ENCODE measurements at places on chromosomes 2 and 18.
A peak's percentile ranks its signal among the peaks of the same experiment; 100 is the strongest.

GRCh38 chr18:63216516-63217311 lies 102.9 kb downstream of the BCL2 start:
- no peak for DNase-seq

- no peak for DNase-seq
These were observed 95.6 kb upstream of the LHCGR start for GRCh38 chr2:48851161-48851560.

- no peak for DNase-seq
These were observed 62.6 kb upstream of the ZC3H15 start for GRCh38 chr2:186423481-186423880.

DNA sequence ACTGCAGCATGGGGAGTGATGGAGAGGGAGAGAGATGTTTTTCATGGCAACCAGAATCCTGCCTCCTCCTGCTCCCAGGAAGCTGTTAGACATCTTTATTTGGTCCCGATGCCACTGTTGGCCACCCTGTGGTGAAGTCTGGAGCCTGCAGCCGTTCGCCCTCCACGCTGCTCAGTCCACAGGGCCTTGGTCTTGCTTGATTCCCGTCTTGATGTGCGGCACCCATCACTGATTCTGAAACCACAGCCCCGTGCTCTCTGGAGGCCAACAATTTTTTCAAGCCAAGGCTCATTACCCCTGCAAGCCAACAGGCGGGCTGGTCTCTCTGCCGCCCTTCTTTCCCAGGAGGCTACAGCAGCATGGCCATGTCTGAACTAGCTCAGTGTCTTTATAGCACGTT lies 24.5 kb downstream of the SIGLEC15 start:
- DNase-seq: no peak

DNA sequence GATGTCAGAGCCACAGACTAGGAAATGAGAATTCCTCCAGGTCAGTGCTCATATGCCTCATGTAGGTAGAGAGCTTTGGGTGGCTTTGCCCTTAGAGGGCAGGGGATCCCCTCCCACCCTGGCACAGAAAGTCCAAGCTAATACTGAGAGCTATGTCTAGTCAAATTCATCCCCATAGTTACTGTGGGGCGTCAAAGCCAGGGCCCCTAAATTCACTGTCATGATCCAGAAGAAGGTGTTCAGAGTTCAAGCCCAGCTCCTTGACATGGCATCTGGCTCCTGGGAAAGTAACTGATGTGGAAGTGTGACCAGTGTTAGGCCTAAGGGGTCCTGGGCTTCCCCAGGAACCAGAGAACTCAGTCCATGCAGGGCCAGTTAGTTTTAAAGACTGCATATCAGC lies 1.8 kb downstream of the THNSL2 start:
- DNase-seq: no peak

GRCh38 chr2:7857904-7858303 lies 824.0 kb upstream of the ID2 start:
- no peak for DNase-seq

GRCh38 chr2:41950666-41950960 lies 97.2 kb upstream of the PKDCC start:
- DNase-seq: no peak

- DNase-seq: no peak
These were observed 179.0 kb downstream of the TRABD2A start for GRCh38 chr2:84701880-84702279.

DNA sequence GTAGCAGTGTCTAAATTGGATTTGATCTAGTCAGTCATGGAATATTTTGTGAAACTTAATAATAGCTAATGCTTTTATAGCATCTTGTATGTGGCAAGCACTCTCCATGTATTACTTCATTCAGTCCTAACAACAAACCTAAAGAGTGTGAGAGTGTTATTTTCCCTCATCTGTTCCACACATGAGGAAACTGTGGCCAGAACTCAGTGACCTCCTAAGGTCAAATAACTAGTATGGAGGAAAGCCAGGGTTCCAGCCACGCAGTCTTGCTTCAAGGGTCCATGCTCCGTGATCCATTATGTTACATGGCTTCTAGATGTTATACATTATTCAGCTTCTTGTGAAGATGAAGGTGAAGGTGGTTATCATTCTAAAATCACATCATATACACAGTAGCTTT lies 45.5 kb downstream of the TWSG1 start:
- no peak for DNase-seq

DNA sequence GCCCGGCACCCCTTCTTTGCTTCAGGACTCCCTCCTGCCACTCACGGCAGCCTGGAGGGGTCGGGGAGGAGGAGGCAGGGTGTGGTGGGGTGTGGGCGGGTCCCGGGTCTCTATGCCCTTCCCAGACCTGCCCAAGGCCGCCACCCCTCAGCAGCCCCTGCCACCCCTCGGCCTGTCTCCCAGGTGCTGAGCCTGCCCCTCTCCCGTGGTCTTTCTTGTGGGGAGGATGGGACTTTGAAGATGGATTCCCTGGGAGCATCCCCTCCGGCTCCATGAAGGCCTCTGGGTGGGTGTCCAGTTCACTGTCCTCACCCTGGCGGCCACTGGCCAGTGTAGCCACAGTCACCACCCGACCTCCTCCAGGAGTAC lies 23.2 kb downstream of the KCNIP3 start:
- no peak for DNase-seq

GRCh38 chr2:66080127-66080526 lies 354.8 kb upstream of the MEIS1 start:
- DNase-seq: peak; percentile 40

- no peak for DNase-seq
These were observed 72.6 kb downstream of the ZNF532 start for GRCh38 chr18:58937071-58937886.

GRCh38 chr18:52679354-52679753 lies 339.4 kb downstream of the DCC start:
- no peak for DNase-seq

- no peak for DNase-seq
These were observed 45.4 kb downstream of the SETBP1 start for GRCh38 chr18:44726059-44726421.

- DNase-seq: no peak
These were observed 301.6 kb downstream of the STK39 start for GRCh38 chr2:167945660-167946368.

GRCh38 chr2:168363347-168364092 lies 92.6 kb upstream of the CERS6 start:
- DNase-seq: no peak

- no peak for DNase-seq
These were observed 129.7 kb upstream of the SIX2 start for GRCh38 chr2:45138904-45139303.

GRCh38 chr2:24860631-24861030 lies 59.4 kb downstream of the ADCY3 start:
- DNase-seq: no peak

DNA sequence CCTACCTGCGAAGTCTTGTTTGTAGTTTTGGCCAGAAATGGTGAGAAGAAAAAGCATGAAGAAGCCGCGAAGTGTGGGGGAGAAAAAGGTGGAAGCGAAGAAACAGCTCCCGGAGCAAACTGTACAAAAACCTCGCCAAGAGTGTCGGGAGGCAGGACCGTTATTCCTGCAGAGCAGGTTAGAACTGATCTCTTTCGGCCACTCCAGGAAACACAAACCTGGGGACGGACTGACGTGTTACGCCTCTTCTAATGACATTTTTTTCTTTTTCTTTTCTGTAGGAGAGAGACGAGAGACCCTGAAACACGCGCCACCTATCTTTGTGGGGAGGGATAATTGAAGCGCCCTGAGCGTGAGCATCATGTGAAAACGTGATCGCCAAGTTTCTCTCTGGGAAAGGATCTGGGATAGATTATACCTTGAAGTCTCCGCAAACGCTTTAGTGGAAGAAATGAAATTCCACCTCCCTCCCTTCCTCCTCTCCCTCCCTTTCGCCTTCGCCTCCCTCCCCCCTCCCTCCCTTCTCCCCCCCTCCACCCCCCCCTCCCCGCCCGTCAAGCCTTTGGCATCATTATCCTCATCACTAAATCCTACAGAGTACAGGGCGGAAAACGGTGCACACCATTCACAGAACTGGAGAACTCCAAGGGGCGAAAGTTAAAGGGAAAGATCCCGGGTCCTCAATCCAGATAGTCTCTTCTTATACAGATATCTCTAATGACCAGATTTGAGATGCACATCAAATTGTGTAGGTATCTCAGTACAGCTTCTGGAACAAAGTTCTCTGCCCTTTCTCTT lies at the start of gene ZEB2:
TSS of gene ZEB2 (minus strand) at position 186 of the 798 bp plus-strand sequence. CDS start 2,769 bp downstream, outside the sequence.
- no peak for DNase-seq

- DNase-seq: no peak
These were observed 269.3 kb upstream of the NCKAP5 start for GRCh38 chr2:133837441-133838094.

- DNase-seq: no peak
These were observed 63.3 kb downstream of the KYNU start for GRCh38 chr2:142940606-142941223.

- no peak for DNase-seq
These were observed 595.4 kb downstream of the NYAP2 start for GRCh38 chr2:225994748-225995405.

- no peak for DNase-seq
These were observed 36.5 kb downstream of the KANSL3 start for GRCh38 chr2:96601382-96602292.

DNA sequence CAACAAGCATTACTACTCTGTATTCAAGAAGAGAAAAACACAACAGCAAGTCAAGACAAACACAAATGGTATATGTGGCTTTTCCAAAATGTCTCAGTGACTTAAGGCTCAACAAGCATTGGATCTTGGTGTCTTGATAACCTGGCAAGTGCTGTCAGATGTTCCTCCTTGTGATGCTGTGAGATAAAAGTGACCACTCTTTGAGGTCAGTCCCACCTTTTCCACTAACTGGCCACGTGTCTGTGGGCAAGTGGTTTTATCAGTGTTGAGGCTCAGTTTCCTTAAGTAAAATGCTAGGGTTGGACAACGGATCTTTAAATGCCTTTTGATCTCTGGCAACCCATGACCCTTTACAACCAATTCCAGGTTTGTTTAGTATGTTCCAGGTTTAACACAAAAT lies 98.7 kb downstream of the BCL2 start:
- no peak for DNase-seq

GRCh38 chr18:27142891-27143290 lies 42.2 kb downstream of the CHST9 start:
- DNase-seq: no peak

DNA sequence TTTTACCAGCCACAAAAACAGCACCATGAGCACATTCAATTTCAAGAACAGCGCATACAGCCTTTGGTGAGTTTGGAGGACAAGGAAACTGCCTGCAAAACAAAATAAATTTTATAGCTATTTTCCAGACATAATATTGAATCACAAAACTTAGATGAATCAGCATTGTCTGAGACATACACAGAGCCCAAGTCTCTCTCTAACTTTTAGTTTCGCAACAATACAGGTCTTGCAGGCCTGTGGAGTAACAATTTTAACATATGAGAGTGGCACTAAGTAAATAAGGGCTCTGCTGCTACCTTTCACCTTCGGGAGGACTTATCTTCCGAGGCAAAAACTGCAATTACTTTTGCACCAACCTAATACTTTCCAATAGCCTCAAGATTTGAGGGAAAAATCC lies 56.1 kb upstream of the PEX13 start:
- no peak for DNase-seq

DNA sequence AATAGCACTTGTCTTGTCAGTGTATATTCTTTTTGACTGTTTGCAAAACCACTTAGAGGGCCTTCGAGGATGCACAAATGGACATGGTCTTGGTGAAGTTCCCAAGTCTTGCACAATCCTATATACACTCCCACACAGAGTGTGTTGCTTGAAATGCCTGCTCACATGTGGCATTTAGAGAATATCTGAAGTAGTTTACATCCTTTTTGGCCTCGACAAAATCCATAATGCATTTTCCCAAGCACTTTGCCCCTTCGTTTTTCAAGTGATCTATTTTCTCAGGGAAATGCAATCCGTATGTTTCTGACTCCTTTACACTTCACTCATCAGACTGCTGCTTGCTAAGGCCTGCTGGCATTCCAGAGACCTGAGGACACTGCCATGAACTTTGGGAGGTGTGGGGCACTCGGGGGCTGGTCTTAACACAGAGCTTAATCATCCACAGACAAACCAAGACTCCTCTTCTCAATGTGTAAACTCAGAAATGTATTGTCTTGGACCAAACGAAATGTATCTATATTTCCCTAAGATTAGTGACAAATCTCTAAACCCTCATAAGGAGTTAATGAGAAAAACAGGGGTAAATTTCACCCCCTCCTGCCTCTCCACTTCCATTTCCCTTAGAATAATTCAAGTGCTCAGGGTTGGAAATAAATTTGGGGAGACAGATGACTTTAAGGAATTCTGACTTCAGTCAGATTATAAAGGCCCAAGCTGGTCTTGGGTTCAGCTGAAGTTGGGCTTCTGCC lies 219.3 kb upstream of the APCDD1 start:
- DNase-seq: no peak

- DNase-seq: peak; percentile 30
These were observed 124.8 kb downstream of the NUP35 start for GRCh38 chr2:183248866-183249567.

DNA sequence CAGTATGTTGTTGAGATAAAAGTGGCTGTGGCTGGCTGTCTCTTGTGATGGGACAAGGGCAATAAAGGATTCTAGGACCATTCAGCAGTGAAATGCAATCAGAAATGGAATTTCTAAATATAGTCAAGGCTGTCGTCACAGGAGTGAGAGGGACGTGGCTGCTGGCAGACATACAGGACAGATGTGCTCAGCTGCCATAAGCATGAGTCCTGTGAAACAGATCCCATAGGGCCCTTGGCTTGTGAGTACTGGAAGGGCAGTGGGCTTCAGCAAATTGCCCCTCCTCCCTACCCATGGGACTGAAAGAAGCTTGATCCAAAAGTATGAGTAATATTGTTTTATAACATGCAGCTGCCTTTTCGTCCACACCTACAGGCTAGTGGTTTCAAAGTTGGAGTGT lies 4.2 kb upstream of the CNNM3 start:
- no peak for DNase-seq

GRCh38 chr2:241608881-241609280 lies 28.1 kb downstream of the THAP4 start:
- DNase-seq: no peak

Data from COR-L47 (cell line).